ENCODE measurements at places on chromosomes 6 and 20.

DNA sequence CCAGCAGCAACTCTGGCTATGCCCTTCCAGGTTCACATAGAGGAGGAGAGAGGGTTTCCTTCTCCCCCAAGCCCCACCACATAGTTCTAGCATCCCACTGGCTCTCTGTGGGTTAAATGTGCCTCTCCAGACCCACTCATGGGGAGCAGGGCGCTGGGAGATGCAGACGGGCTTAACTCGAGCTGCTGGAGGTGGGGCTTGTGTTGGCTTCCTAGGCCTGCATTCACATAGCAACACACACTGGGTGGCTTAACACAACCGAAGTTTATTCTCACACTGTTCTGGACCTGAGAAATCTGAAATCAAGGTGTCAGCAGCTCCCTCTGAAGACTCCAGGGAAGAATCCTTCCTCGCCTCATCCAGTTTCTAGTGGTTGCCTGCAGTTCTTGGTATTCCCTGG, 33.6 kb downstream of the SLC2A10 start:
- DNase-seq, result no peak

- no peak for DNase-seq
Measured at GRCh38 chr6:92586236-92586977, 833.0 kb downstream of the EPHA7 start.

- DNase-seq, result no peak
Measured at GRCh38 chr20:57470212-57470522, 54.8 kb downstream of the CTCFL start.

DNA sequence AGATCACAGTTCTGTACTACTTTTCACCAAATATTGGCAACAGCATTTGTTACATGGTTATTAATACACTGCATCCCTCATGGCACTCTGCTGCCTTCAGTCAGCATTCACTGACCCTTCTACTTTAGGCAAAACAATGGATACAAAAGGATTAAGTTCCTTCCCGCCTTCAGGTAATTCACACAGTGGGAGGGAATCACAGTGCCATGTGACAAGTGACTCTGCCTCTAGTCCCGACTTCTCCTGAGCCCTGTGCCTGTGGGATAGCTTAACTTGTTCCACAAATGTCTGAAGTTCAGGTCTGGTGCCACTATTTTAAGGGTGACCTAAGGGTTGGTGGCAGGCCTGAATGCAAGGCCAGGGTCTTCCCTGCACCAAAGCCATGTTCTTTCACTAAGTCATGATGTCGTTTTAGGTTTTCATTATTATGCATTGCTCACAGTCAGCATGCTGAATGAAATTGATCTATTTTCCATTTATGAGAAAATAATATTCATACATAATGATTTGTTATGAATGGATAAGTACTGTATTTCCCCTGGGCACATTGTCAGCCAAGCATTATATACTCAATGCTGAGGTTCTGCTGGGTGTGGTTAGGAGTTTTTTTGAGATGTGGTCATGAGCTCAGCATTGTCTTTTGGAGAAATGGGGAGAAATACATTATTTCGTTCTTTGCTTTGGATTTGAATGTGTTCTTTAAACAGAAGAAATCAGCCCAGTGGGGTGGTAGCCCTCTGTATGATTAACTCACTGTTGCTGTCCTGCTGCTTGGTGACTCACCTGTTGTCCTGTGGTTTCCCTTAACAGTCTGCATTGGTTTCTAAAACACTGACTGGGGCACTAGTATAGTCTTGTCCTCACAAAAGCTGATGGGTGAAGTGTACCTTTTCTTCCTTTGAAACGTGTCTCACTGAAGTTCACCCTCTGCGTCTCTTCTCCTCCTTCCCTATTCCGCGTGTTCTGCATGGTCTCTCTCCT, 66.4 kb downstream of the AFDN start:
- peak; percentile 40 for DNase-seq

DNA sequence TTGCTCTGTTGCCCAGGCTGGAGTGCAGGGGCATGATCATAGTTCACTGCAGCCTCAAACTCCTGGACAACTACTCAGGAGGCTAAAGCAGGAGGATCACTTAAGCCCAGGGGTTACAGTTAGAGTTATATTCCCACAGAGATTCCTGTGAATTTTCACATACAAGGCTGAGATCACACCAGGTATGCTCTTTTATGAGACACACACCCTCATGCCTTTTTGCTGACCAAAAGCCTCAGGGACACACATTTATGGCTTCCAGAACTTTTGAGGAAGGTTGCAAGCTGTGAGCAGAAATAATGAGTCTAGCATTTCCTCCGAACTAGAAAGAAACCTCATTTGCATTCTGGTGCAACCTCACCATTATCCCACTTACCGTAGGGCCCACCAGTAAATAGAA, 370.5 kb upstream of the ARID1B start:
- no peak for DNase-seq

- DNase-seq, result no peak
Measured at GRCh38 chr6:101711518-101711917, 318.0 kb downstream of the GRIK2 start.

- no peak for DNase-seq
Measured at GRCh38 chr6:140480852-140481251, 1106.4 kb upstream of the CITED2 start.

GRCh38 chr6:149289192-149289781, 28.2 kb upstream of the TAB2 start:
- no peak for DNase-seq

DNA sequence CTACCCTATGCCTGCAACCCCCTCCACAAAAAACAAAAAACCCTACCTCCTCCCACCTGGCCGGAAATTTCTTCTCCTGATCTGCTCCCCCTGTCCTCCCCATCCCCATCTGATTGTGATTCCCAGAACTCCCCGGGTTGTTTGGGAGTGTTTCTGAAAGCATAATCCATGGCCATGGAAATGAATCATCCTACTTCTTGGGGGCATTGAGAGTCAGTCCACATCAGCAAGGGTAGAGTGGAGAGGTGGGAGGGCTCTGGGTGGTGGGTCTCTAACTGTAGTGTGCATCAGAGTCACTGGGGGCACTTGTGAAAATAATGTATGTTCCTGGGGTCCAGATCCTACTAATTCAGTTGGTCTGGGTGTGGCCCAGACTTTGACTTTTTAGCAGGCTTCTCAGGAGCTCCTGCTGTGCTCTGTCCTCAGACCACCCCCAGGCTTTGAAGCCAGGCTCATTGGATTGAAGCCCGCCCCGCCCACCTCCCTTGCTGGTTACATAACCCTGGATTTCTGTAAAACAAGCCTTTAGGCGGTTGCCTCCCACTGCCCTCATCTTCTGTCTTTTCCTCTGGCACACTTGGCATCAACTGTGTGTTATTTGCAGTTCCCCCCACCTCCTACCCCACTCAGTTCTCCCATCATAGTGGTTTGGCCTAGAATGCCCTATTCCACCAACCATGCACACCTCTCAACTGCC, 10.5 kb downstream of the PIGT start:
- DNase-seq, result no peak

GRCh38 chr6:142235272-142235671, 66.5 kb upstream of the ADGRG6 start:
- no peak for DNase-seq

All from RKO (cell line).